ENCODE measurements at places on chromosomes 2 and 18.

DNA sequence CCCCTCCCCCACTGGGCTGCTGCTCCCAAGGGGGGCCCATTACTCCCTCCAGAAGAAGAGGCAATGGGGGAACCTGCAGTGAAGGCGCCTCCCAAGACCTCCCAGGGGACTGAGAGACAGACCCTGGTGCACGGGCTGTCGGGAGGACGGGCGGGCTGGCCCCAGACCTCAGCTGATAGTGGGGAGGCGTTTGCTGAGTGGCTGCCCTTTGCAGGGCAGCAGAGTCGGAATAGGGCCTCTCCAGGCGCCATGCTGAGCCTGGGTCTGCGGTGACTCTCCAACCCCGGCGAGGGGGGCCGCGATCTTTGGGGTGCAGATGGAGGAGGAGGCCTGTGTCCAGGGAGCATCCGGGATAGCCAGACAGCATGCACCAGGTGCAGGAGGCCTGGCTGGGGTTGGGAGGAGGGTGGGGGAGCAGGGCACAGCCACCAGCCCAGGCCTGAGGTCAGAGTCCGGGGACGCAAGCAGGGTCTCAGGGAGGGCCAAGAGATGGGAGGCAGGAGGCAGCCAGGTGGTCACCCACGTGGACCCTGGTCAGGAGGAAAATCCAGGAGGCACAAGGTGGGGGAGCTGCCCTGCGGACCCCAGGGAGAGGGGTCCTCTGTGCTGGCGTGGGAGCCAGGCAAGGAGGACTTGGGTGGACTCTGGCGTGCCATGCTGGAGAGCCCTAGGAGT lies 11.0 kb downstream of the CROCC2 start:
- DNase-seq = no peak

GRCh38 chr18:8835521-8835953 lies 130.2 kb downstream of the MTCL1 start:
- no peak for DNase-seq

DNA sequence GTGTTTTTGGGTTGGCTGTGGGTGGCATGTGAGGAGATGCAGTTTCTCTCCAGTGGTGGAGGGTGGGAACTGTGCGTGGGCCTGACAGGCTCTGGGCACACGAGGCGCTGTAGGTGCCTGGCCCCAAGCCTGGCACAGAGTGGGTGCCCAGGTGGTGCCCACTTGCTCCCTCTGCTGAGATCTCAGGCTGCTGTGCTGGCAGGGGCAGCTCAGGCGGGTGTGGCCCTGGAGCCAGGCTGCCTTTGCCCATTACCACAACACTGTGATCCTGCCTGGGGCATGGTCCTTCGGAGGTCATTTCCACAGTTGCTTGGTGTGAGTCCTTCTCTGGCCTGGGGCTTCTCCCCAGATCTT lies 20.4 kb downstream of the TSHZ1 start:
- no peak for DNase-seq

GRCh38 chr2:100754951-100755350 lies 65.0 kb upstream of the NPAS2 start:
- DNase-seq = no peak

- DNase-seq = no peak
Measured at GRCh38 chr2:206988884-206989283, 49.6 kb downstream of the CPO start.

GRCh38 chr2:204434660-204435462 lies 110.4 kb upstream of the PARD3B start:
- DNase-seq = no peak

DNA sequence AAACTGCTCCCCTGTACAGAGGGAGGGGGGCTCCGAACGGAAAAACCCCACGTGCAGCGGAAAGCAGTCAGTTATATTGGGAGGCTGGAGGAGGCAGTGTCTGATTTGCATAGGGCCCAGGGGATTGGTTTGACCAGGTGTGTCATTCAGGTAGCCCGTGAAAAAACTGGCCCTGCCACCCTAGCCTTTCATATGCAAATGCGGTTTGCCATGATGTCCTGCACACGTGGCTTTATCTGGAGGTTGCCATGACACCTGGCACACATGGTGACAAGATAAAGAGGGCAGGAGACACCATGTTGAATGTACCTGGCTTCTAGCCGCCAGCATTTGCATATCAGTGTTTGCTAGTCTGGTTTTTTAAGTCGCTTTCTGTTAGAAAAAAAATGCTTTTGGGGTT lies 20.5 kb downstream of the SLC25A52 start:
- no peak for DNase-seq

- peak; percentile 21 for DNase-seq
Measured at GRCh38 chr18:33231474-33232317, 208.8 kb downstream of the CCDC178 start.

Data from stimulated activated CD8-positive, alpha-beta memory T cell treated with anti-CD3 and anti-CD28 coated beads, Interleukin-15, amount 100 ng/mL, for 48 hours (primary cell).